CD4-positive, alpha-beta T cell (primary cell): ENCODE measurements at places on chromosomes 11 and 22.
A peak's percentile ranks its signal among the peaks of the same experiment; 100 is the strongest.

DNA sequence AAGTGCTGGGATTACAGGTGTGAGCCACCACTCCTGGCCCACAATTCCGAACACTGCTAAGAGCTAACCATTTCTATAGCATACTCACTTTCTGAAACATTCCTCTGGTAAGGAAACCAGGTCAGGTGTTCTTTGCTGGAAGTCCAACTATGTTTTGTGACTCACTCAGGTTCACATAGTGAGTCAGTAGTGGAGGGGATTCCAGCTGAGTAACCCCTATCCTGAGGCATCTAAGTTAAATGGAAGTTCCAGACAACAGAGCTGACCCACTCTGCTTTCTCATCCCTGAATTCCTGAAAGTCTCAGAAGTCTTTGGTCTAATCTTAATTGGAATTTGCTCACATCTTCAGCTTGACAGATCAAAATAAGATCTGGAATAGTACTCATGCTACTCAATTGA is 3.0 kb upstream of the CHRNA10 start:
- H3K27me3 ChIP-seq: no peaks in the 10 kb centered on the region
- no peak overlapping the region for H3K27ac ChIP-seq
- no peak for DNase-seq
- H3K36me3 ChIP-seq: peaks cover 78% of the 10 kb centered on the region

DNA sequence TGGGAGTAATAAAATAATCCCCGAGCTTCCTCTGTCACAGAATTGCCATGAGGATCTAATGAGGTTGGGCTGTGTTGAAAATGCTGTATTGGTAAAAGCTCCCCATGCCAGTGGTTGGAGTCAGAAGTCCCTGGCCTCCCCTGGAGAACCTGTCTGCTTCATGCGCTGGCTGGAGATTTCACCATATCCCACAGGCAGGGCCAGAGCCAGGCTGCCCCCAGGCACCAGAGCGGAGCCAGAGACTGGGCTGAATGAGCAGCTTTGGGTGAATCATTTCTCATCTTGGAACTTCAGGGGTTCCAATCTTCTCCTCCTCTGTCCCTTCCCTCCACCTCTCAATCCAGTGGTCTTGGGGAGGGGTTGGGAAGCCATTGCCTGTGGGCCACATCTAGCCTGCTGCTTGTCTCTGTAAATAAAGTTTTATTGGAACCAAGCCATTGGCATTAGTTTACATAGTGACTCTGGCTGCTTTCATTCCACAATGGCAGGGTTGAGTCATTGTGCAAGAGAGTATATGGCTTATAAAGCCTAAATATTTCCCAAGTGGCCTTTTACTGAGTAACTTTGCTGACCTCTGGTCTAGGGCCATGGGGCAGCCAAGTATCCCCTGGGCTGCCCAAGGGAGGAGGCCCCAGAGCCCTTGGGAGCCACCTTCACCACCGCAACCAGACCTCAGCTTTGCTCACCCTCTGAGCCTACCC is 35.2 kb downstream of the LRRC10B start:
- no peak overlapping the region for H3K4me3 ChIP-seq
- peaks cover 10% of the 10 kb centered on the region for H3K27me3 ChIP-seq
- H3K36me3 ChIP-seq: no peaks in the 10 kb centered on the region

- no peak overlapping the region for H3K27ac ChIP-seq
- no peaks in the 10 kb centered on the region for H3K27me3 ChIP-seq
- no peaks in the 10 kb centered on the region for H3K36me3 ChIP-seq
- H3K4me1 ChIP-seq: no peaks in the 10 kb centered on the region
Observed at GRCh38 chr11:28461846-28462245, 353.7 kb downstream of the METTL15 start.

GRCh38 chr11:75790986-75791385 is 22.4 kb downstream of the DGAT2 start:
- no peaks in the 10 kb centered on the region for H3K36me3 ChIP-seq
- DNase-seq: no peak
- no peak overlapping the region for H3K27ac ChIP-seq
- H3K27me3 ChIP-seq: no peaks in the 10 kb centered on the region
- H3K4me3 ChIP-seq: no peak overlapping the region

GRCh38 chr11:9625162-9625561 is 38.7 kb upstream of the SWAP70 start:
- H3K27me3 ChIP-seq: no peaks in the 10 kb centered on the region
- no peaks in the 10 kb centered on the region for H3K36me3 ChIP-seq
- no peaks in the 10 kb centered on the region for H3K4me1 ChIP-seq
- no peak for DNase-seq

DNA sequence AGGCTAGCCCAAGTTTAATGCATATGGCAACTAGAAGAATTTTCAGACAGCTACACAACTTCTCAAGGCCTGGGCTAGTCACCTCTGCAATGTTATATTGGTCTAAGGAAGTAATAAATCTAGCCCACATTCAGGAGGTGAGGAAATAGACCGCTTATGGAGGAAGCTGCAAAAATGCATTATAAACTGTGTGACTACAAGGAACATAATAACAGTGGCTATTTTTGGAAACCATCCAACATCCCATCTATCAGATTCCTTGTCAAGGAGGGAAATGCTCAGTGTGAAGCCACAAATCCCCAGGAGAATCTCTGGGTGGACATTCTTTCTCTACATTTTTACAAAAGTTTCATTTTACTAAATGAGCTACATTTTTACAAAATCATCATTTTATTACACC is 76.1 kb downstream of the BBOX1 start:
- no peaks in the 10 kb centered on the region for H3K4me1 ChIP-seq
- DNase-seq: no peak
- no peak overlapping the region for H3K4me3 ChIP-seq
- H3K27ac ChIP-seq: no peak overlapping the region

DNA sequence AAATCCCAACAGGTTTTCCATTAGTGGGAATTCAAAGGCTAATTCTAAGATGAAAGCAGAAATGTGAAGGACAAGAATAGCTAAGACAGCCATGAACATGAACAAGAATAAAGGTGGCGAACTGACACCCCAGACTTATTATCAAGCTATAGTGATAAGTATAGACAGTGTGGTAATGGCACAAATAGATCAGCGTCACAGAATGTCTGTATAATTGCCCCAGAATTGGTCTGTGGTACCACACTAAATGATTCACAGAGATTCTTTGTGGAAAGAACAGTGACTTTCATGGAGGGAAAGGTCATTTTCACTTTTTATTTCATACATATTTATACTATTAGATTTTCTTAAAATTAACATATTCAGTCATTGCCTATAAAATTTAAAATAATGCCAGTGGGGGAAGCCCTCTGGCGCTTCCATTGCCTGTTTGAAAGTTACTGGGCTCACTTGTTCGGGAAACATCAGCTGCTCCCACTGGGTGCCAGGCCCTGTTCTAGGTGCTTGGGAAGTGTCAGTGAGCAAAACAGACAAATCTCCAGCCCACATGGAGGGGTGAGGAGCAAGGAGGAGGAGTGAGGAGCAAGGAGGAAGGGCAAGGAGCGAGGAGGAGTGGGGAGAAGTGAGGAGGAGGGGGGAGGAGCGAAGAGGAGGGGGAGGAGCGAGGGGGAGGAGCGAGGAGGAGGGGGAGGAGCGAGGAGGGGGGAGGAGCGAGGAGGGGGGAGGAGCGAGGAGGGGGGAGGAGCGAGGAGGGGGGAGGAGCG is 11.3 kb upstream of the NLRP6 start:
- peak; percentile 72 for DNase-seq
- peaks cover 34% of the 10 kb centered on the region for H3K4me1 ChIP-seq
- H3K4me3 ChIP-seq: no peak overlapping the region
- H3K36me3 ChIP-seq: no peaks in the 10 kb centered on the region

GRCh38 chr11:103453126-103453525 is 343.9 kb downstream of the DYNC2H1 start:
- DNase-seq: no peak
- no peak overlapping the region for H3K4me3 ChIP-seq
- H3K4me1 ChIP-seq: no peaks in the 10 kb centered on the region
- no peaks in the 10 kb centered on the region for H3K36me3 ChIP-seq
- H3K27me3 ChIP-seq: no peaks in the 10 kb centered on the region

DNA sequence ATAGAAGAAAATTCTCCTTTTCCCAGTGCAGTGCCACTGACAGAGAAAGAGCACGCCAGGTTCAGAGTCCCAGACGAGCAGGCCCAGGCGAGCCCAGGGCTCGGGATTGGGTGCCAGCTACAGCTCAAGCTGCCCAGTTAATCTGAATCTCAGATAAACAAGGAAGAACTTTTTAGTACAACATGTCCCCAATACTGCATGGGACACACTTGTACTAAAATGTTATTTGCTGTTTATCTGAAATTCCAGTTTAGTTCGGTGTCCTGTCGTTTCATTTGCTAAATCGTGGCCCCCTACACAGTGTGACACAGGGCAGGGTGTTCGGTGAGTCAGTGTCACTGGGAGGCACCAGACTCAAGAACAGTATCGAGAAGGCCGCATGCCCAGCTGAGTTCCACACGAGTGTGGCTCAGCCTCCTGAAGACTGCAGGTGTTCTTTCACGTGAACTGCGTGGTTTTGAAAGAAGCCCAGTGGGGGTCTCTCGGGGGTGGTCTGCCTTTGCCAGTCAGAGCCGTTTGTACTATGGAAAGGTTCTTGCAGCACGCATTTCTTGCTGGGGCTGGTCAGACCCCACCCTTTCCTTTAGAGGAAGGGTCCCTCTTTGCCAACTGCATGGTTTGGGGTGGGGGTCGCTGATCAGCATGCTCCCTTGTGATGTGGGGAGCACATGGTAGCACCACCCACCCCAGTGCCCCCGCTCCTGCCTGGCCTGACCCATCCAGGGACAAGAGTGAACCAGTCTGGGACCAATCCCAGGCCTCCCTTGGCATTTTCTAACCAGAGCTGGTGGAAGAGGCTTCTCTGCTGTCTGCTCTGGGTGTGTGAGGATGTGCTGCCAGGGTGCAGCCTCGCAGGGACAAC is 115.6 kb upstream of the B3GAT1 start:
- H3K4me1 ChIP-seq: no peaks in the 10 kb centered on the region
- H3K27me3 ChIP-seq: no peaks in the 10 kb centered on the region
- no peak for DNase-seq
- no peaks in the 10 kb centered on the region for H3K36me3 ChIP-seq
- H3K4me3 ChIP-seq: no peak overlapping the region
- H3K27ac ChIP-seq: no peak overlapping the region

GRCh38 chr22:28829358-28830181 is 29.2 kb upstream of the XBP1 start:
- H3K4me1 ChIP-seq: peaks cover 8% of the 10 kb centered on the region
- no peak overlapping the region for H3K4me3 ChIP-seq
- no peaks in the 10 kb centered on the region for H3K36me3 ChIP-seq
- peak; percentile 88 for DNase-seq
- H3K27me3 ChIP-seq: no peaks in the 10 kb centered on the region
- no peak overlapping the region for H3K27ac ChIP-seq

- H3K36me3 ChIP-seq: peaks cover 8% of the 10 kb centered on the region
- H3K27me3 ChIP-seq: no peaks in the 10 kb centered on the region
- H3K4me3 ChIP-seq: no peak overlapping the region
- no peak overlapping the region for H3K27ac ChIP-seq
Observed at GRCh38 chr11:875769-876301, 33.2 kb downstream of the TSPAN4 start.

GRCh38 chr22:38456841-38457699 is 2.1 kb upstream of the KCNJ4 start:
- peaks cover 24% of the 10 kb centered on the region for H3K4me1 ChIP-seq
- no peak overlapping the region for H3K27ac ChIP-seq
- H3K27me3 ChIP-seq: peaks cover 52% of the 10 kb centered on the region
- no peak overlapping the region for H3K4me3 ChIP-seq
- H3K36me3 ChIP-seq: no peaks in the 10 kb centered on the region
- DNase-seq: no peak

GRCh38 chr11:110249066-110249465 is 47.3 kb downstream of the RDX start:
- H3K27me3 ChIP-seq: no peaks in the 10 kb centered on the region
- H3K27ac ChIP-seq: no peak overlapping the region
- peak; percentile 12 for DNase-seq
- no peak overlapping the region for H3K4me3 ChIP-seq
- no peaks in the 10 kb centered on the region for H3K4me1 ChIP-seq

DNA sequence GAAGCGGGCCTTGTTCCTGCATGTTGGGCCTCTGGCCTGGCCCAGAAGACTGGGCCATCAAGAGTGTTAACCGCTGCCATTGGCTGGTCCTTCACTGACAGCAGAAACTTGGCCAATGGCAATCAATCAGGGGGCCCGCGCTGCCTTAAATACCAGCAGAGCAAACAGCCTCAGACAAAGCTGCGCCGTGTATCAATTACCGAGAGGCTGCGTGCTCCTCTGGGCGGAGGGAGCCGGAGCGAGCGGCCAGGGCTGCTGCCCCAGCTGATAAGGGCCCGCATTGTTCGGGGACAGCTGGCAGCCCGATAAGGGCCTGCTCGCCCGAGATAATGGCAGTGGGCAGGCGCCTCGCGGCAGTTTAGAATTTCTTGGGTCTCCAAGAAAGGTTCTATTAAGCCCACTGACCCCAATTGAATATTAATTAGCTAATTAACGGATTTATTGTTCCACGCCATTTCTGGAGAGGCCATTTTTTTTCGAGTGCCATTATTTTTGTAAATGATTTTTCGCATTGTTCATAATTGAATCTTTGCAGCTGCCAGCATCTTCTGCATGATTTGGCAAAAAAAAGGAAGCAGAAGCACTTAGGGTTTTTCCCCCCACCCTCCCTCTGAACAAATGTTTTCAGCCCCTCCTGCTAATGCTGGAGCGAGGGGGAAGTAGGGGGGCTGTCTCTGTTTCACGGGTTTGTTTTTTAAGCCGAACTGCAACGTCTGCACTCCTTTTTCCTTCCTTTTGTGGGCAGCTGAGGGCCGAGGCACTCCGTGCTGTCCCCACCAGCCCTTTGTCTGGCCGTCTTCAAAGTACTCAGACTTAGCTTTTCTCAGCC is 37.6 kb upstream of the RIC3 start:
- peaks cover 5% of the 10 kb centered on the region for H3K4me1 ChIP-seq
- peaks cover 19% of the 10 kb centered on the region for H3K27me3 ChIP-seq
- H3K36me3 ChIP-seq: no peaks in the 10 kb centered on the region
- DNase-seq: no peak

GRCh38 chr11:4090258-4090657 is 4.3 kb upstream of the RRM1 start:
- DNase-seq: peak; percentile 29
- H3K27me3 ChIP-seq: no peaks in the 10 kb centered on the region
- peak overlapping the region; percentile 1 for H3K4me3 ChIP-seq
- peaks cover 74% of the 10 kb centered on the region for H3K4me1 ChIP-seq
- H3K36me3 ChIP-seq: peaks cover 24% of the 10 kb centered on the region

GRCh38 chr11:17280494-17281127 is 4.1 kb downstream of the NUCB2 start:
- DNase-seq: no peak
- no peak overlapping the region for H3K27ac ChIP-seq
- H3K27me3 ChIP-seq: no peaks in the 10 kb centered on the region
